M059J (cell line): ENCODE measurements at places on chromosomes 1 and 21.

GRCh38 chr1:214666674-214667073 lies 63.7 kb downstream of the CENPF start:
- DNase-seq = no peak

DNA sequence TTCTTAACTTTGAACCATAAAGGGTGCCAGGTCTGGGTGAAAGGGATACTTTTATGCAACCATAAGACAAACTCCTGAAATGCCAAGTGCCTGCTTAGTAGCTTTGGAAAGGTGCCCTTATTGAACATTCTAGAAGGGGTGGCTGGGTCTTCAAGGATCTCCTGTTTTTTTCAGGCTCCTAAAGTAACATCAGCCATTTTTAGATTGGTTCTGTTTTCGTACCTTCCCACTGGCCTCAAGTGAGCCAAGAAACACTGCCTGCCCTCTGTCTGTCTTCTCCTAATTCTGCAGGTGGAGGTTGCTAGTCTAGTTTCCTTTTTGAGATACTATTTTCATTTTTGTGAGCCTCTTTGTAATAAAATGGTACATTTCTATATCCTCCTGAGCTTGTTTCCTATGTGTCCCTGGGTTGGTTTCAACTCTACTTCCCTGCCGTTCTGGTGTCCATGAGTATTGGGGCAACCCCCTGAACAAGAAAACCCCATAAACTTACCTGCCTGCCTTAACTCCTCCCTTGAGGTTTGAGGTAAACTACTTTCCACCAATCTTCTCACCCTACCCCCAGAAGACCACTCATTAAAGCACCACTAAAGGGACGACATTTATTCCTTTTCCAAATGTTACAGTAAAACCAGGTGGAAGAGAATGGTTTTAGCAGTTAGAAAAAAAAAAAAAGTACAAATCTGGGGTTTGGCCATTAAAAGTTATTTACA lies 2.6 kb downstream of the MARCKSL1 start:
- no peak for DNase-seq

DNA sequence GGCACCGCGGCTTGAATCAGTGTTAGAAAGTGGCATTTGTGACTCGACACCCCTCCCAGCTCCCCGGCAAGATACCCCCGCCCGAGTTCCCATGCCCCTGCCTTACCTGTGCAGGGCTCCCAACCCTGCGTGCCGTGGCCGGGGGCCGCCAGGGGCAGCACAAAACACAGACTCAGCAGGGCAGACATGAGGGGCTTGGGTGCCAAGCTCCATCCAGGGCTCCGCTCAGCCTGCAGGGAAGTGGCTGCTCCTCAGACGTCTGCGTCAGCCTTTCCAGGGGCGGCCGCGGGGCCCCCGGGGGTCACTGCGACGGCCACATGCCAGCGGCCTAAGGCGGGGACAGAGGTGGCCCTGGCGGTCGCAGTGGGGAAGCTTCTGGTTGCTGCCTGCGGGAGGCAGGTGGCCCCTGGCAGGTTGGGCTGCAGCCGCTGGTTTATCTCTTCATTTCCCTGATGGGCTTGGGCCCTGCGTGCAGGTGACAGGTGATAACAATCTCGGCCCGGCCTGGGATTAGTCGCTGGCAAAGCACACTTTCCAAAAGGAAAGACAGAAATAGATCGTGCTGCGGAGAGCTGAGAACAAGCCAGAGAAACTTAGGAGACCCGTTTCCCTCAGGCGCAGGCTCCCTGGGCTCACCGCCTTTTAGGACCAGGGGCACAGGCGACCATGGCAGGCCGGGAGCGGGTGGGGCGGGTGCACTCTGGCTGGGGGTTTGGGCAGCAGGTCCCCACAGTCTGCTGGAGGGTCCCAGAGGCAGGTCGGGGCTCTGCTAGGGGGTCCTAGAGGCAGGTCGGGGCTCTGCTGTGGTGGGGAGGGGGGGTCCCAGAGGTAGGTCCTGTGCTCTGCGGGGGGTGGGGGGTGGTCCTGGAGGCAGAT lies at the start of gene TSPEAR:
Gene TSPEAR (minus strand): TSS at position 246 of the 876 bp plus-strand sequence. CDS start 58 bp downstream, at position 188.
- DNase-seq = no peak

DNA sequence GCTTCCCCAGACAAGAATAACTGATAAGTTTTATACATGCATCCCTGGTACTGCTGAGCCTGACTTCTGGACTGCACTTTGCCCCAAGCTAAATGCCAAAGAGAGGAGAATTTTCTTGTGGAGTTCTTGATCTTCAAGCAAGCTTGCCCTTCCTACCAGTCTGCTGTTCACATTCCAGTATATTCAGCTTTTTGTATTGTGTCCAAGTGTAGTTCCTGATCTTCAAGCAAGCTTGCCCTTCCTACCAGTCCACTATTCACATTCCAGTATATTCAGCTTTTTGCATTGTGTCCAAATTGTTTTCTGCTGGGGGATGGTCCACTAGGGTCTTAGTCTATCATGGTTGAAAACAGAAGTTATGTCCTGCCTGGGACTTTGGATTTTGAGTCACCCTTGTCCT lies 894 bp upstream of the TSEN15 start:
- no peak for DNase-seq

DNA sequence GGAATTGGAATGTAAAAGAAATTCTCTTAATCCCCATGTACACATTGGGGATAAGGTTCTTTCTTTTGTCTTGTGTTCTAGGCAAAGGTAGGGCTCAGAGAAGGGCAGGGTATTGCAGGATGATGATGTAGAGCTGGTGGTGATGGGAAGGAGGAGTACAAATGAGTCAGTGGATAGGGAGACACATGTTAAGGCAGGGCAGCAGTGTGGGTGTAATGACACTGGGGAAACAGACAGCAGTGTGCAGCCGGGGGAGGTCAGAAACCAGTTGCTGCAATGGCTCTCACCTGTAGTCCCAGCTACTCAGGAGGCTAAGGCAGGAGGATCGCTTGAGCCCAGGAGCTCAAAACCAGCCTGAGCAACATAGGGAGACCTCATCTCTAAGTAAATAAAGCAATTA lies 5.1 kb downstream of the NLRP3 start:
- DNase-seq = peak; percentile 26

- DNase-seq = no peak
These were observed 25.4 kb upstream of the B3GALT5 start for GRCh38 chr21:39587376-39587775.

- no peak for DNase-seq
These were observed 106.6 kb downstream of the OMA1 start for GRCh38 chr1:58439946-58440345.

GRCh38 chr1:39620659-39621165 lies 18.7 kb downstream of the HEYL start:
- no peak for DNase-seq
